HepG2 (cell line): ENCODE measurements at places on chromosomes 11 and 22.

GRCh38 chr11:103903621-103904323, 132.7 kb upstream of the DDI1 start:
- DNase-seq: no peak

GRCh38 chr11:117752071-117752470, 44.9 kb downstream of the DSCAML1 start:
- no peak for DNase-seq

DNA sequence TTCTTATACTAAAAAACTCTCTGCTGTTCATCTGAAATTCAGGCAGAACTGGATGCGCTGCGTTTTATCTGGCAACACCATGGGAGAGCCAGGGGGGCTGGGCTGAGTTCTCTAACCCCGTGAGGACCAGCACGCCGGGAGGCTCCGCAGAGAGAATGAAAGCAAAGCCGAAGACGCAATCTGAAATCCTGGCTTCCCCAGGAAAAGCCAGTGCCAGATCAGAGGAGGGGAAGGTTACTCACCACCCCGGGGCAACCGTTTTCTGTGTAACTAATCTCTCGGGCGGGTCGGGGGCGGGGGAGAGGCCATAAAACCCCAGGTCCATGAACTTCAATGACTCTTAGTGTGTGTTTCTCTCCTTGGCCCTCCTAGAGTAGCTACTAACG, 99.4 kb downstream of the SHANK2 start:
- DNase-seq: peak; percentile 46

- no peak for DNase-seq
Measured at GRCh38 chr11:34145847-34146381, 40.5 kb downstream of the NAT10 start.

GRCh38 chr11:59918480-59918879, 19.8 kb upstream of the OOSP1 start:
- no peak for DNase-seq

GRCh38 chr11:2096011-2096918, 42.9 kb downstream of the IGF2 start:
- no peak for DNase-seq

DNA sequence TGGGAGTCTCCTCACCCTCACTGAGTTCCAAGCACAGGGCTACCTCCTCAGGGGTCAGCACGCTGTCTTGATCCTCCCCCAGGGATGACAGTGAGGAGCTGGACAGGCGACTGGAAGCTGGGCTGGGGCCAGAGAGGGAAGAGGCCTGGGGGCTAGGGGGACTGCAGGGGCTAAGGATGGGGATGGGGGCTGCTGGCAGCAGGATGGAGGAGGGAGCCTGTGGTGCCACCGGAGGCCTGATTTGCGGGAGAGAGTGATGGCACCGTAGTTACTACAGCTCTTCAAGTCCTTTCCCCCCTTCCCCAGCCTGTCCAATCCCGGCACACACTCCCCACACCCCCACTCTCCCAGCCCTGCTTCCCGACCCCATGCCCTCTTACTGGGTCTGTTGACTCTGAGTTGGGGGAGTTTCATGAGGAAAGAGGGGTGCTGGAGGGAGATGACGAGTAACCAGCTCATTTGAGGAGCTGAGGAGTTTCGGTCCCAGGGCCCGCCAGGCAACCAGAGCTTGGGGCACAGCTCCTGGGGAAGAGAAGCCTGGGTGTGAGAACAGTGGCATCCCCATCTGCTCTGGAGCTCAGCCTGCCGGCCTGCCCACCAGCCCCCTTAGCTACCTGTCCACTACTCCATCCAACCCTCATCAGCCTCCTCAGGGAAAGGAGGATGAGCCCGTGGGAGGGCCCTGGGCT, 10.5 kb downstream of the ROBO4 start:
- no peak for DNase-seq

- DNase-seq: no peak
Measured at GRCh38 chr11:72842653-72843330, 28.6 kb downstream of the ATG16L2 start.

DNA sequence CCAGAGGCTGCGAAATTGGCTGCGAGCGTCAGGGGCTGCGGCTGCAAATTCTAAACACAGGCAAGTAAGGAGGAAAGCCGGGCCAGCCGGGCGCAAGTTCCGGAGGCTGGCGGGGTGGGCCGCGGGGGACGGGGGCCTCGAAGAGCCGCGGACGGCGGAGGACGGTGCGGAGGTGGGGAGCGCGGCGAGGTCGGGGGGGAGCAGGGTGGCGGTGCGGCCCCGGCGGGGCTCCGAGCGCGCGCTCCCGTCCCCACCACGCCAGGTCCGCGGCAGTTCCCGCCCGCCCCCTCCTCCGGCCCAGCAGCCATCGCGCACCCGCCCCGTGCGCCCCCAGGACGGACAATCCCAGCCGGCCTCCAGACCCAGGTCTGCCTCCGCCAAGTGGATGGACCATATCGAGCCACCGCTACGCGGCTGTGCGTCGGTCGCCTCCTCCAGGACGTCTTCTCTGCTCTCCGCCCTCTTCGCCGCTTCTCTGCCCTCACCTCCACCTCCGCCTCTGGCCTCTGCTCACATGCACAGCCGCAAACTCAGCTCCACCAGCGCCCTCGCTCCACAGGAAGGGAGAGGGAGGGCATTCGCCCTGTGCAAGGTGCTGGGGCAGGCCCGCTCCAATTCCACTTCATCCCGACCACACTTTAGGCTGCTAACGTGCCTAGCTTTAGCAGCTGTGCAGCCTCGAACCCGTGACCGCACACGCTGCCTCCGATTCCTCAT, 7.2 kb downstream of the ELFN2 start:
- DNase-seq: no peak

- DNase-seq: no peak
Measured at GRCh38 chr22:20571078-20571503, 63.7 kb downstream of the MED15 start.

- DNase-seq: no peak
Measured at GRCh38 chr11:75158696-75159150, 7.8 kb downstream of the SLCO2B1 start.

- peak; percentile 33 for DNase-seq
Measured at GRCh38 chr22:50691521-50691920, 18.9 kb downstream of the SHANK3 start.

GRCh38 chr11:73521621-73522020, 76.3 kb downstream of the FAM168A start:
- peak; percentile 43 for DNase-seq

GRCh38 chr11:34890812-34891211, 25.4 kb downstream of the APIP start:
- peak; percentile 59 for DNase-seq

- no peak for DNase-seq
Measured at GRCh38 chr11:15055620-15056356, 17.6 kb upstream of the CALCB start.

DNA sequence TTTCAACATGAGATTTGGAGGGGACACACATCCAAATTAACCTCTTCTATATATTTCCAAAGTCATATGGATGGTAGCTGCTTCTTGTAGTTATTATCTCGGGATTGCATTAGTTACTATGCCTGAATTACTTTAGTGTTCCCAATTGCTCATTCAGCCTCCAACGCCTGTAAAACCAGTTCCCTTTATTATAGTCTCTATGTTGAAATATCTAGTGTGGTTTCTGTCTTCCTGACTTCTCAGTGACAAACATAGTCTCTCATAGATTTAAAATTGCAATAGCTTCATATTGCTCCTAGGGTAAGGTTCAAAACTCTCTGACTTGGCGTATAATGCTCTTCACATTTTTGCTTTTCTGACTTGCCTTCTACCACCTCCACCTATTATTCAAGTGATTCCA, 366.4 kb downstream of the CASP12 start:
- no peak for DNase-seq

DNA sequence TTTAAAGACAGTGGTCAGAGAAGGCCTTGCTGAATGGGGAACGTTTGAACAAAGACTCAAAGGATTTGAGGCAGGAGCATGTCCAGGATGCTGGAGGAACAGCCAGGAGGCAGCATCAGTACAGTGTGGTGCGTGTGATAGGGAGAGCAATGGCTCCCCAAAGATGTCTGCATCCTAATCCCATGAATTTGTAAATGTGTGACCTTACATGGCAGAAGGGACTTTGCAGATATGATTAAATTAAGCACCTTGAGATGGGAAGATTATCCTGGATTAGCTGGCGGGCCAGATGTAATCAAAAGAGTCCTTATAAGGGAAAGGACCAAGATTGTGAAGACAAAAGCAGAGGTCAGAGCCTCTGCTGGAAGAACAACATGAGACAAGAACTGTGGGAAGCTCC, 24.6 kb upstream of the FAT3 start:
- DNase-seq: no peak

GRCh38 chr11:71323876-71324526, 71.6 kb upstream of the SHANK2 start:
- no peak for DNase-seq

GRCh38 chr22:35838855-35839576, 121.3 kb downstream of the APOL5 start:
- DNase-seq: peak; percentile 45

GRCh38 chr11:34134765-34135164, 29.3 kb downstream of the NAT10 start:
- no peak for DNase-seq

- peak; percentile 3 for DNase-seq
Measured at GRCh38 chr22:44382116-44383038, 69.6 kb upstream of the SHISAL1 start.

DNA sequence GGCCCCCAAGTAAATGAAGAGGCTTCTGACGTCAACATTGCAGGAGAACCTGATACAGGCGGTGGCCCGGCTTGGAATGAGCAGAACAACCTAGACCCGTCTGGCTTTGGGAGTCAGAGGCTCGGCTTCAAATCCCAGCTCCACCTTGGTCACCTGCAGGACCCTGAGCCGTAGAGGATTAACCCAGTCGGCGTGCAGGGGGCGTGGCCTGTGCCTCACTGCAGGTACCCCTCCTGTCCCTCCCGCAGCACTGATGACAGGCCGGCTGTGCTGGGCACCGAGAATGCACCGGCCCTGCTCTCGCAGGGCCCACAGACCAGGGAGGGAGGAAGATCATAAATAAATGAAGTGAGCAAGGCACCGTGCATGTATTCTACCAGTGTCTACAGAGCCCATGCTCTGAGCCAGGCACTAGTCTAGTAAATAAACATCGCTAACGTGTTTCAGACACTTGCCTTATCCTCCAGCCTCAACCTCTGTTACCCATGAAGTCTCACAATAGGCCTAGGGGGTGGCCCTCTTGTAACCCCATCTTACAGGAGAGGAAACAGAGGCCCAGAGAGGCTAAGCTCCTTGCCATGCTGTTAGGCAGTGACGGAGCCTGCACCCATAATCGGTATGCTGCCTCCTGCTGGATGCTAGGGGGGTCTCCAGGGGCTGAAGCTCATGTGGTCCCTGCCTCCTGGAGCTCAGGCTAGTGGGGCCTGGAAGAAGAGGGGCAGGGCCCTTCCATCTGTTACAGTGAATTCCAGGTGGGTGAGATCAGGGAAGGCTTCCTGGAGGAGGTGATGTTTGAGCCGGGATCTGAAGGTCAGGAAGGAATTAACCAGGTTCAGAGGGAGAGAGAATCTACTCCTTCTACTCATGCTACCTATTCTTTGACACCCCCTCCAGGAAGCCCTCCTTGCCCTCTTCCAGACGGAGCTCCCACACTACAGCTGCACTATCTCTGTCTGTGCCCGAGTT, 53.4 kb downstream of the RTL6 start:
- DNase-seq: no peak

DNA sequence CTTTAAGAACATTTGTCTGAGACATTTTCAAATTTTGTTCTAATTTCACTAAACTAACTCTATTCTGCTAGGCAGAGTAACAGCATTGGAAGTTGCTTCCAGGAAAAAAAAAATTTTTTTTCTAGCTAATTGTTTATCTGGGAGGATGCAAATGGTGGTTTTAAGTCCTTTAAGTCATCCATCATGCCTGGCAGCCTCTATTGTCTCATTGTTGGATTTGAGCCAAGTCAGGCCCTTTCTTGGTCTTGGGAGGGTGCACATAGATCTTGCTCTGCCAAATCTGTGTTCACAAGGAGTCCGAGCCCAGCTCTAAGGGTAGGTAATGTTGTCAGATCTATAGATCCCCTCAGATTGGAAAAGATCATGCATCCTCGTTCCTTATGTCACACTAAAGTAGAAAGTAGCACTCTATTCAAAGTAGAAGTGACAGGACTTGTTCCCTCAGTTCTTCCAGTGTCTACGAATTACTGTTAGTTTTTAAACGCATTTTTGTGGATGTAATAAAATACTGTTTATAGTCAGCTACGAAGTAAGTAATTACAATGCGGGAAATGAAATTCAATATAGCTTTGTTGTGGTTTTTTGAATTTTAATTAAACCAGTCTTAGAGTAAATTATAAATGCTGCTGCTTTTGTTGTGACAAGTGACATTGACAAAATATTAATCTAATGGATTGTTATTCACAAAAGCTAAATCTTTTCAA, 166.0 kb upstream of the RASSF10 start:
- no peak for DNase-seq

GRCh38 chr11:35918716-35919115, 25.1 kb upstream of the LDLRAD3 start:
- no peak for DNase-seq

GRCh38 chr11:126578021-126578420, 222.5 kb downstream of the ST3GAL4 start:
- no peak for DNase-seq

- DNase-seq: no peak
Measured at GRCh38 chr11:3132271-3132781, 32.8 kb downstream of the OSBPL5 start.

DNA sequence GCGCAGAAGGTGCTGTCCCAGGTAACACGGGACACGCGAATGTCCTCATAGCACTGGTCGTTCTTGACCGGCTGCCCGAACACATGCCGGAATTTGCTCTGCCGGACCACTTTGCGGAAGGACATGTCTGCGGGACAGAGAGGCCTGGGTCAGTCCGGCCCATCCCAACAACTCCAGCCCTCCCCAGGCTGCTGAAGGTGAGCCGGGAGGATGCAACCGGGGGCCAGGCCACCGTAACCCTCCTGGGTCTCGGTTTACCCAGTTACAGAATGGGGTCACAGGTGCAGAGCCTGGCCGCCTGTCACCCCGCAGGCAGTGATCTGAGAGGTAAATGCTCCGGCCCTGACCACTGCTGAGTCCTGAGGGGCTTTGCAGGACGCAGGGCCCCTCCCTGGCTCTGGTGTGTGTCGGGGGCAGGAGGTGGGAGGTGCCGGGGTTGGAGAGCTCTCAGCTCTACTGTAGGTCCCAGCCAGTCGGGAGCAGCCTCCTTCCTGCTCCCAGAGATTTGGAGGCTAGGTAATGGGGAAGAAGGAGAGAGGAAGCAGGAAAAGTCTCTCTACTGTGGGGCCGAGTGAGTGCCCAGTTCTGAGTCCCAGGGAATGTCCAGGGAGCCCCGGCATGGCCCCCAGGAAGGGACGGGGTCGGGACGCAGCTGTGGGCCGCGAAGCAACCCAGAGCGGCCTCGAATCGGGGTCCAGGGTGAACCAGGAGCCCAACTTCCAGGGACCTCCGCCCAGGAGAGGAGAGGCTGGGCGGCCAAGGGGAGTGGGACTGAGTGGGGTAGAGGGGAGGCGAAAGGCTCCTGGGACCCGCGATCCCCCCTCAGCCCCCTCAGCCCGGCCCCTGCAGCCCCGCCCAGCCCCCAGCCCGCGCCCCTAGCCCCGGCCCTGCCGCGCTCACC, 522 bp downstream of the CORO1B start:
- DNase-seq: no peak

GRCh38 chr11:16225623-16226022, 130.7 kb downstream of the SOX6 start:
- DNase-seq: no peak
